ENCODE measurements at places on chromosomes 5 and 9.

GRCh38 chr5:10250806-10251276 lies 761 bp downstream of the CCT5 start:
- DNase-seq, result no peak

GRCh38 chr5:145913701-145914100 lies 22.7 kb upstream of the SH3RF2 start:
- DNase-seq, result no peak

DNA sequence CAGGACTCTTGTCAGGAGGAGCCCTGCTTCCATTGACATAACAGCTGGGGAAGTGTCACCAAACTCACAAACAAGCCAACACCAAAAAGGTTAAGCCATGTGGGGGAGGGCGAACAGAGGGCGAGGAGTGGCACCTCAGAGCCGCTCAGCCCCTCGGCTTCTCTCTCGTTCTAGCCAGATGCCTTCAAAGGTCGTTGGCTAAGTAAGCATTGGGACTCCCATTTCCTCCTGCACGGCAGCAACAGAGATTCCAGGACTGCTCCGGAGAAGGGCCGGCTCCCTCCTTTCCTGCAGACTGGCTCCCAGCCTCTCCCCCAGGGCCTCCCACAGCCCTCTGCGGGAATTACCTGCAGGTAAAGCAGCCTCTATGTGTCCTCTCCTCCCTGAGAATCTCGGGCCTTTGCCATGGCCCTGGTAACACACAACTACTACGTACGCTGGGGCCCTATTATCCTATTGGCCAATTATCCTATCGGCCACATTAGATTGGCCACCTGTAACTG lies 52.1 kb upstream of the RNU6ATAC start:
- no peak for DNase-seq

DNA sequence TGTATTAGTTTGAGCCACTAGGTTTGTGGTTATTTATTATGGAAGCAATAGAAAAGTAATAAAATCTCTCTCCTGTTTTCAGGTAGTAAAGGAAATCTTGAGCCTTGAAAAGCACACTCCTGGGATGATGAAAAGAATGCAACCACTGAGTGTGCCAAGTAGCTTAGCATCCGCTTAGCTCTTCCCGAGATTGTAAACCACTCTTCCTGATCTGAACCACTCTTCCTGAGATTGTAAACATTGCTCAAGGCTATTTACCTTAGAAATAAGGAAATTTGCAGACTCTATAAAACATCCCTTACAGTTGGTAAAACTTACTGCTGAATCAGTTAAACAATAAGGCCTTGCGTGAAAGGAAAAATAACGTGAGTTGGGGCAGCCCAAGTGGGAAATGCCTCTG lies 17.4 kb upstream of the IL33 start:
- DNase-seq, result no peak

DNA sequence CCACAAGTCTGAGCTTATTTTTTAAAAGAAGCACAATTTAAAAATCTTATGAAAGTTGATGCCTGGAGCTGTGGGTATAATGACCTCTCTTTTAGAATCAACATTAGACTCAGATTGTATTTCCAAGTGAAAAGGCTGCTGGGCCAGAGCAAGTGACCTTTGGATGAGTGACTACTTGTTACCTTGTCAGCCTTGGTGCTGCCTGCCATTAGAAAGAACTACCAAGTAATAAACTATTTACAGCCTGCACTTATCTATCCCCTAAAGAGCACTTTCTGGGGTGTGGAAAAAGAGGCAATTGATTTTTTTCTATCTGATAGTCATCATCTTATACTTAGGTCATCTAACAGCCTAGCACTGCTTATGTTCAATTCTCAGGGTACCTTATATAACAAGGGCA lies 134.9 kb upstream of the FBXL17 start:
- no peak for DNase-seq

GRCh38 chr5:151288180-151288579 lies 15.4 kb downstream of the SLC36A3 start:
- no peak for DNase-seq

- DNase-seq, result no peak
These were observed 123.0 kb downstream of the EGFLAM start for GRCh38 chr5:38381361-38381760.

DNA sequence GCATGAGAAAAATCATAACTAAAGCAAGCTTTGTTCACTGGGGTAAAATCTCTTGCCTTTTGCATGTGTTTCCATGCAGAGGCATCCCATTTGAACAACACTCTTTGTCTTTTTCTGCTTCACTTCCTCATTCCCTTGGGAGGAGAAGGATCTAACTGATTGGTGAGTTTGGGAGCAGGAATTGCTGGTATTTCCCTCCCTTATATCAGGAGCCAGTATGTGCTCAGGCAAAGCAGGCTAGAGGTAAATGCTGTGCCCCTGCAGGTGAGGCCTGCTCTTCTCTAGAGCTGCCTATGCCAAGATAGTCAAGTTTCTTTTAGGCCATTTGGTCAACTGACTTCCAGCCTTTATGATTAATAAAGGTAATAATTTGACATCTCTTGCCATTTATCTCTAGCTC lies 179.9 kb downstream of the COX7C start:
- DNase-seq, result no peak

GRCh38 chr5:82011761-82012160 lies 39.9 kb downstream of the ATG10 start:
- DNase-seq, result no peak

GRCh38 chr5:53399926-53400697 lies 80.3 kb upstream of the FST start:
- no peak for DNase-seq

- peak; percentile 62 for DNase-seq
These were observed 560 bp downstream of the DOCK2 start for GRCh38 chr5:169637549-169638121.

DNA sequence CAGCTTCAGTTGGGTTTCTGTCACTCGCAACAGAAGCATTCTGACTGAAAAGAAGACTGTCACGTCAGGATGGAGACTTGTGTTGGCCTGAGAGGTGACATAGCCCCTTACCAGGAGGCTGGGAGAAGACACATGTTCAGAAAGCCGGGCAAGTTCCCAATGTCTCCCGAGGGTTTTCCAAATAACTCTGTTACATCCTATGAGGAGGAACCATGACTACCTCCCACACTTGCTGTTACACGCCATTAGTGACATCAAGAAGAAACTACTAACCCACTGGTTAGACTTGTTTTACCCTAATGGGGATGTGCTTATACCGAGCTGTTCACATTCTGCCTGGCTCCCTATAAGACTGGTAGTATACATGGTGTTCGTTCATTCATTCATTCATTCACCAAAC lies 33.3 kb downstream of the SH3PXD2B start:
- DNase-seq, result no peak

DNA sequence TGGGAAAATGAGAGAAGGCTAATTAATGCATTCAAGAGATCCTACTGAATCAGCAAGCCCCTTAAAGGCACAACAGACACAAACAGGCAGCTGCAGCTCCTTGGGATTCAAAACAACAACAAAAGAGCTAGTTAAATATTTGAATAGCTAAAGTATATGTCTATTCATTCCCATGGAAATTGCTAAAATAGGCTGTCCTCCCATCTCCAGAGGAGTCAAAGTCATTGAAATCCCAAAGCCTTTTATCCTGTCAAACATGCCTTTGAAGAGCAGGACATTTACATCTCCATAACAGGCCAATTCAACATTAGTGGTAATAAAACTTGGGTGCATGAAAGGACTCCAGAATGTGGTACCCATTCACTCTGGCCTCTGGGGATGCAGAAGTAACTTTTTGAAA lies 177.4 kb downstream of the NTRK2 start:
- DNase-seq, result no peak

GRCh38 chr9:29285818-29286217 lies 1712.5 kb upstream of the C9orf72 start:
- no peak for DNase-seq

DNA sequence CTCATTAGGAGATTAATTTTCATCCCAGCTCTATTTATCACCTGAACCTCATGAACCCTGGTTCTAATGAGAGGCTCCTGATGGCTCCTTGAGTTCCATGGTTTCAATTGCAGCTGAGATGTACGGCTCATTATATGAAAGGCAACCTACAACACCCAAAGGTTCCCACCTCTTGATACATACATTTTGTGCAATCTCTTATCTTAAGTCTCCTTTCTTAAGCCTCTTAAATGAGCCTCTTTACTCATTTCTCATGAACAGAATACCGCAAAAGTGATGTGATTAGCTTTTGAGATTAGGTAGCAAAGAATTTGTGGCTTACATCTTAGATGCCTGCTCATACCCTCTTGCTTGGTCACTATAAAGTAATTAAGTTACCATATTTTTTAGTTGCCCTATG lies 1964.0 kb upstream of the CDH6 start:
- DNase-seq, result no peak

GRCh38 chr5:39169081-39169480 lies 50.3 kb downstream of the FYB1 start:
- no peak for DNase-seq

DNA sequence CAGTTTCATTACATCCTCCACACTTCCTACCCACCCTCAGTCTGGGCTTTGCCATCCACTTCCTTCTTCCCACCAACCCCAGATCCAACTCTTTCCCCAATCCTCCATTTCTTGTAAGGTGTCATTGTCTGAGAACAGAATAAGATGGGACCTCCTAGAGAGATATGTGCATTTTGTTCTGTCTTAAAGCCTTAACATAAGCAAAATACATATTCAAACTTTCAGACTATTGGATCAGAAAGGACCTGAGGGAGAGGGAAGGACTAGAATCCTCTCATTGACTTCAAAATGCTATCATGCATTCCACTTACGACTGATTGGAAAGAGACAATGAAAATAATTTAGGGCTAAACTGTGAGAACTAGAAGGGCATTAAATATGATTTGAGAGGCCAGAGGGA lies 43.0 kb downstream of the AGXT2 start:
- no peak for DNase-seq

GRCh38 chr9:22919423-22919822 lies 472.8 kb downstream of the DMRTA1 start:
- DNase-seq, result no peak

GRCh38 chr9:82499337-82499736 lies 510.8 kb downstream of the SPATA31D1 start:
- DNase-seq, result no peak

DNA sequence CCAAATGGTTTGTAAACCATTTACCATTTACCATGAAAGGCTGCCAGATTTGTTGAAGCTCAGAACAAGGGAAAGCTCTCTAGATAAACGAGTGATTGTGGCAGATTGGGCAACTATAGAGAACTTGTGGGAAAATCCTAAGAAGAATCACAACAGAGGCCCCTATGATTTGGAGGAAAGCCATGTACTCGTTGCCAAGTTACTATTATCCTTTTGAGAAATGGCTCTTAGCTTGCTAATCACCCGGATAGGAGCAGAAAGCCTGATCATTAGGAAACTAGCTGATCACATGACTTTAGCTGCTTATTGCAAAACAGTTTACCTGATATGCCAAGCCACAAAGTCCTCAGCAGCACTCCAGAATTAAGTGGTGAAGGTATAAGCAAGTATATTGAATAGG lies 23.5 kb upstream of the ATG10 start:
- DNase-seq, result no peak

GRCh38 chr5:172645271-172646055 lies 4.4 kb downstream of the NEURL1B start:
- DNase-seq, result no peak

- DNase-seq, result peak; percentile 63
These were observed 17.5 kb downstream of the WHRN start for GRCh38 chr9:114487607-114488300.

All from immature natural killer cell (primary cell).